ENCODE measurements at places on chromosomes 5 and 9.

- DNase-seq, result no peak
These were observed 5.0 kb upstream of the NSD1 start for GRCh38 chr5:177128551-177128981.

DNA sequence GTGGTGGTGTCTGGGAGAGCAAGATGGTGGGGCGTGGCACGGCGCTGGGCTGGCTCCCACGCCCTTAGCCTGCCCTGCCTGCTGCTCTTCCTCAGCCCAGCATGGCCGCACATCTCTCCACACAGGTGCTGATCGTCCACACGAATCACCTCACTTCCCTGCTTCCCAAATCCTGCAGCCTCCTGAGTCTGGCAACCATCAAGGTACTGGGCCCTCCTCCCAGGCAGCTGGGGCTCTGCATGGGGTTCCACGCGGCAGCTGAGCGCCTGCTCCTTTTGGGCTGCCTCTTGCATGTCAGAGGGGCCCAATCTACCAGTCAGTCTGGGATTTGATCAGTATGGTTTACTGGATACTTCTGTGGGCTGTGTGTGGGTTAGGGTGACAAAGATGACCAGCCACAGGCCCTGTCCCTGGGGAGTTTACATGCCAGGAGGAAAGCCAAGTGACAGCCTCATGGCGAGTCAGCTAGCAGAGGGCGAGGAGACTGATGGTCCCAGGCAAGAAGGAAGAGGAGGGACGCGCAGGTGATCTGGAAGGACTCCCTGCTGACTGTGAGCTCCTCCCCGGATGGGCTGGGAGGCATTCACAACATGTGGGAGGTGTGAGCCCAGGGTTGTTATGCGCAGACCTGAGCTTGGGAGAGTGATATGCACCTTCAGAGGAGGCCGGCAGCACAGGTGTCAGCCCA lies 6.0 kb downstream of the LRSAM1 start:
- DNase-seq, result no peak

- no peak for DNase-seq
These were observed 193.0 kb downstream of the CD180 start for GRCh38 chr5:67003685-67003934.

GRCh38 chr9:691825-692400 lies 149.6 kb upstream of the DMRT1 start:
- no peak for DNase-seq

All from activated CD8-positive, alpha-beta memory T cell treated with anti-CD3 and anti-CD28 coated beads, Interleukin-2, amount 50 U/mL, for 48 hours (primary cell).